Mesendoderm (in vitro differentiated cells): ENCODE measurements at places on chromosomes 13 and 19.

- no peaks in the 10 kb centered on the region for H3K27me3 ChIP-seq
- no peak for DNase-seq
- no peak overlapping the region for H3K4me3 ChIP-seq
These were observed 1110.0 kb upstream of the PCDH20 start for GRCh38 chr13:62525652-62526051.

GRCh38 chr13:51623473-51623872, 39.2 kb downstream of the WDFY2 start:
- no peak for DNase-seq
- no peaks in the 10 kb centered on the region for H3K36me3 ChIP-seq
- no peak overlapping the region for H3K27ac ChIP-seq
- peaks cover 2% of the 10 kb centered on the region for H3K4me1 ChIP-seq
- H3K27me3 ChIP-seq, result no peaks in the 10 kb centered on the region

DNA sequence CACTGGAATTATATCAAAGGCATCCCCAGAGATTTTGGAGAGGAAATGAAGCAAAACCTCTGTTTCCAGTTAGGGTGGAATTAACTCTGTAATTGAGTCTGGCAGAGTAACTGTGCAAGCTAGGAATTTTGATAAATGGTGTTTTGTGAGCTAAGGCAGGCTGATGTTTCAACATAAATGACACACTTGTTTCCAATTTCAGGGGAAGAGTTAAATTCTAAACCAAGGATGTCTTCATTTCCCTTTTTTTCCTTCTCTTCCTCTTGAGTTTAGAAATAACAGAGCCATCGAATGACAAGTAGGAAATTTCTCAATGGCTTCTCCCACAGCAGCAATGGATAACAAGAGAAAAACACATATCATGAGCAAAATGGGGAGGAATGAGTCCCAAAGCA, 131.2 kb downstream of the IRS2 start:
- no peak for DNase-seq
- H3K4me1 ChIP-seq, result no peaks in the 10 kb centered on the region
- H3K27me3 ChIP-seq, result no peaks in the 10 kb centered on the region

DNA sequence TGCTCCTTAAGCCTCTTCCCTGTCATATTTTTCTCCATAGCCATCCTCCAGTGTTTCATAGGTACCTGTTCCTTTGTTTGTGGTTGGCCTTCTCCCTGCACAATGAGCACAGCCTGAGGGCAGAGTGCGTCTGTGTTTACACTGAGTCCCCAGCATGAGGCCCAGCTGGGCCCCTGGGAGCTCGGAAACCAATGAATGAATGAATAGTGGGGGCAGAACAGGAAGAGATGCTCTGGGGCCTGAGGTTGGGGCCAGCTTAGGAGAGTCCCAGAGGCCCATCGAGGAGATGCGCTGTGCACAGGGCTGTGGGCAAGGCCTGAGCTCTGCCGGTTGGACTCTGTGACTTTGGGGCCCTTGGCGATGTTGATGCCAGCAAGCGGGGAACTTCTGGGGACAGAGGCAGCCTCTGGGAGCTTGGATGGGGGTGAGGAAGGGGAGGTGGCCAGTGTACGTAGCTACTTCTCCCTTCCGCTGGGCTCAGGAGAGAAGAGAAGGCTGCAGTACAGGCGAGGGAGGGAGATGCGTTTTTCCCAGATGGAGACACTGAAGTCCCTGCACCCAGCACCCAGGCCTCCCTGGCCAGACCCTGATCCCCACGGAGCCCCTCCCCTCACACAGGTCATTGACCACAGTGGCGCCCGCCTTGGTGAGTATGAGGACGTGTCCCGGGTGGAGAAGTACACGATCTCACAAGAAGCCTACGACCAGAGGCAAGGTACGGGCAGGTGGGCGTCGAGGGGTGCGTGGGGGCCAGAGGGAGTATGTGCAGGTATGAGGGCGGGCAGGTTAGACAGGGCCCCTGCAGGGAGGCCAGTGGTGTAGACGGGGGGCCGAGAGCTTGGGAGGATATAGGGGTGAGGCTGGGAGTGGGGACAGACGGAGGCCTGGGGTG, 5.1 kb downstream of the TBCB start:
- H3K36me3 ChIP-seq, result peaks cover 4% of the 10 kb centered on the region
- DNase-seq, result no peak
- H3K27me3 ChIP-seq, result no peaks in the 10 kb centered on the region
- H3K4me1 ChIP-seq, result peaks cover 4% of the 10 kb centered on the region

- no peak for DNase-seq
- no peak overlapping the region for H3K27ac ChIP-seq
- no peaks in the 10 kb centered on the region for H3K4me1 ChIP-seq
- no peaks in the 10 kb centered on the region for H3K36me3 ChIP-seq
These were observed 30.0 kb downstream of the ZNF91 start for GRCh38 chr19:23365222-23365621.

DNA sequence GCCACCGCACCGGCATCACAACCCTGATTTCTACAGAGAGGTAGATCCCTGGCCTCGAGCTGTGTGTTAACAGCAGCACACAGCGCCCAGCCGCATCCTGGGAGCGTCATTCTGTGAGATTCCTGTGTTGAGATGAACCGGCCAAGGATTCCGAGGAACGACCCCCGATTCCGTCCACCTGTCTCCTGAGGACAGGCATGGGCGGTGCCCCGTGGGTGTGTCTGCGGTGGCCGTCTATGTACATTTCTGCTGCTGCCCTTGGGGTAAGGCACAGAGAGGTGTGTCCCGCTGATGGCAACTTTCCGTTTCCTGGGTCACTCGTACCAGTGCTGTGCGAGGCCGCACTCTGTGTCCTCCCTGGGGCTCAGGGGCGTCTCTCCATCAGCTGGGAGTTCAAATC, 16.1 kb upstream of the F2RL3 start:
- no peaks in the 10 kb centered on the region for H3K27me3 ChIP-seq
- DNase-seq, result no peak
- no peak overlapping the region for H3K27ac ChIP-seq
- H3K4me3 ChIP-seq, result no peak overlapping the region
- H3K4me1 ChIP-seq, result no peaks in the 10 kb centered on the region

DNA sequence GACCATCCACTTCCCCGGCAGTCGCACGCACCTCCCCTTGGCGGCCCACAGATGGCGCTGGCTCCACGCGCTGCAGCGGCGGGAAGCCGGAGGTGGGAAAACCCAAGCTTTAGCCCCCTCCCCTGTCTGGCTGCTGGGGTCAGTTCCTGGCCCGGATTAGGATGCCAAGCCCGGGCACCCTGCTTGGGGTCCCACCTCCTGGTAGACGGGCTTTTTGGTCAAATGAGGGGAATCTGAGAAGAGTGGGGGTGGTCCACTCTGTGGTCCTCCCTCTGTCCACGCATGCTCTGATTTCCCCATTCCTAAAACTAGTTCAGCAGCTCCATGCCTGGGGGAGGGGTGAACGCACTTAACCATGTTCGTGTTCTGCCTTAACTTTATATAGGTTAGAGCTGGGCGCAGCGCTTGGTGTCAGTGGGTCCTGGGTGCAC, 8.1 kb upstream of the ADGRE2 start:
- no peak overlapping the region for H3K4me3 ChIP-seq
- no peaks in the 10 kb centered on the region for H3K36me3 ChIP-seq
- no peaks in the 10 kb centered on the region for H3K27me3 ChIP-seq
- DNase-seq, result peak; percentile 68
- H3K4me1 ChIP-seq, result no peaks in the 10 kb centered on the region

GRCh38 chr19:1244693-1245451, 3.3 kb downstream of the ATP5F1D start:
- H3K27me3 ChIP-seq, result no peaks in the 10 kb centered on the region
- no peaks in the 10 kb centered on the region for H3K36me3 ChIP-seq
- H3K27ac ChIP-seq, result no peak overlapping the region
- H3K4me3 ChIP-seq, result no peak overlapping the region

DNA sequence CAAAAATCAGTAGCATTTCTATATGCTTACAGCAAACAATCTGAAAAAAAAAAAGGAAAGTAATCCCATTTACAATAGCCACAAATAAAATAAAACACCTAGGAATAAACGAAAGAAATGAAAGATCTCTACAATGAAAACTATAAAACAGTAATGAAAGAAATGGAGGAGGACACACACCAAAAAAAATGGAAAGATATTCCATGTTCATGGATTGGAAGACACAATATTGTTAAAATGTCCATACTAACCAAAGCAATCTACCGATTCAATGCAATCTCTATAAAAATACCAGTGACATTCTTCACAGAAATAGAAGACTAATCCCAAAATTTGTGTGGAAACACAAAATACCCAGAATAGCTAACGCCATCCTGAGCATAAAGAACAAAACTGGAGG, 4.7 kb downstream of the FCGBP start:
- no peak overlapping the region for H3K4me3 ChIP-seq
- no peaks in the 10 kb centered on the region for H3K27me3 ChIP-seq
- H3K4me1 ChIP-seq, result no peaks in the 10 kb centered on the region
- no peak for DNase-seq

DNA sequence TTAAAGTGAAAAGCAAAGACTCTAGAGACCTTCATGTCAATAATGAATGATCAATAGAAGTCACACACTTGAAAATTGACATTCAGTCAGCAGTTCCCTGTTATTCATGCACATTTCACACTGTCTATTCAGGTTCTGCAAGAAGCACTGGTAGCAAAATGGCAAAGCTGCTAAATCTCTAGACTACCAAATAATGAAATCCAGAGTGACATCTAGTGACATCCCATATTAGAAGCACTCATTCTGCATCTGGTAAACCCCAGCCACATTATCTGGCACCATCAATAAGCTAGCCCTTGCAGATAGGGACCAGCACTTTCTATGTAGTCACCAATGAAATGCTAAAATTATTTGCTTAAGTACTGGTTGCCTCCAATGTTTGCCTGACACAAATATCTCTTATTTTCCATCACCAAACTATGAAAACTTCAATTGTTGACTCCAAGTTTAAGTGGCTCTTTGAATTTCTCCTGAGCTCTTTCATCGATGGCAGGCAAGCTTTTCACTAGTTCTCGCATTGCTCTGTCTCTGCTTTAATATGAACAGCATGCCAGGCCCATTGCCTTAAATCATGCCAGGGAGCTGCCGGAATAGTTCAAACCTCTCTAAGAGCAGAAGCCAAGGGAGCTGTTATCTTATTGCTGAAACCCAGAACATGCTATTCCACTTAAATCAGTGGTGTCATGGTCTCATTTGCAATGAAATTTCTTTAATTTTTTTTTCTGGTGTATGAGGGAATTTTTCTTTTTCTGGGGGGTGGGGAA, 409.9 kb downstream of the MZT1 start:
- H3K4me3 ChIP-seq, result no peak overlapping the region
- no peaks in the 10 kb centered on the region for H3K4me1 ChIP-seq
- no peak overlapping the region for H3K27ac ChIP-seq
- H3K27me3 ChIP-seq, result no peaks in the 10 kb centered on the region
- H3K36me3 ChIP-seq, result no peaks in the 10 kb centered on the region
- peak; percentile 18 for DNase-seq

DNA sequence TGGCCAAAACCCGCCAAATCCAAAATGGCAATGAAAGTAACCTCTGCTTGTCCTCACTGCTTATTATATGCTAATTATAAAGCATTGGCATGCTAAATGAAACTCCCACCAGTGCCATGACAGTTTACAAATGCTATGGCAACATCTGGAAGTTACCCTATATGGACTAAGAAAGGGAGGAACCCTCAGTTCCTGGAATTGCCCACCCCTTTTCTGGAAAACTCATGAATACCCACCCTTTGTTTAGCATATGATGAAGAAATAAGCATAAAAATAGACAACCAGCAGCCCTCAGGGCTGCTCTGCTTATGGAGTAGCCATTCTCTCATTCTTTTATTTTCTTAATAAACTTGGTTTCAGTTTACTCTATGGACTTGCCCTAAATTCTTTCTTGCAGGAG, 269.8 kb downstream of the OLFM4 start:
- DNase-seq, result no peak
- H3K36me3 ChIP-seq, result no peaks in the 10 kb centered on the region
- H3K27me3 ChIP-seq, result no peaks in the 10 kb centered on the region
- H3K27ac ChIP-seq, result no peak overlapping the region
- H3K4me1 ChIP-seq, result no peaks in the 10 kb centered on the region
- no peak overlapping the region for H3K4me3 ChIP-seq

DNA sequence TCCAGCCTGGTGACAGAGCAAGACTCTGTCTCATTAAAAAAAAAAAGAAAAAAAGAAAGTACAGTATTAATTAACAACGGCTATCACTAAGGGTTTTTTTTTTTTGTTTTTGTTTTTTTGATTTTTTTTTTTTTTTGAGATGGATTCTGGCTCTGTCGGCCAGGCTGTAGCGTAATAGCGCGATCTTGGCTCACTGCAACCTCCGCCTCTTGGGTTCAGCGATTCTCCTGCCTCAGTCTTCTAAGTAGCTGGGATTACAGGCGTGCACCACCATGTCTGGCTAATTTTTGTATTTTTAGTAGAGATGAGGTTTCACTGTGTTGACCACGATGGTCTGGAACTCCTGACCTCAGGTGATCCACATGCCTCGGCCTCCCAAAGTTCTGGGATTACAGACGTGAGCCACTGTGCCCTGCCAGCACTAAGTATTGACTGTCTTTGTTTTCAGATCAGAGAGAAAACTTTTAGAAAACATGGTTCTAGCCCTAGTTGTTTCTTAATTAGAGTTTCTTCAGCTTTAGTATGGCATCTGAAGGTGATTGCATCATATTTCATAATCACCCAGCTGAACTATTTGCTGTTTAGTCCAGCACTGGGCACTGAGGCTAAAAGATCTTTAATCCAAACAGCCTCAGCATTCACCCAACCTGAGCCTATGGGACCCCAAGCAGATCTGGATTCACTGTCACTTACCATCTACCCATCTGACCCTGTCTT, 2.7 kb upstream of the GATAD2A start:
- no peaks in the 10 kb centered on the region for H3K36me3 ChIP-seq
- no peaks in the 10 kb centered on the region for H3K27me3 ChIP-seq
- H3K4me1 ChIP-seq, result peaks cover 5% of the 10 kb centered on the region
- no peak overlapping the region for H3K4me3 ChIP-seq
- H3K27ac ChIP-seq, result no peak overlapping the region
- no peak for DNase-seq

- H3K4me1 ChIP-seq, result no peaks in the 10 kb centered on the region
- H3K36me3 ChIP-seq, result no peaks in the 10 kb centered on the region
- H3K4me3 ChIP-seq, result no peak overlapping the region
These were observed 4.6 kb upstream of the ABHD17A start for GRCh38 chr19:1889907-1890306.
